ENCODE measurements at places on chromosomes 12 and 14.

- H3K36me3 ChIP-seq, result no peaks in the 10 kb centered on the region
- H3K27me3 ChIP-seq, result no peaks in the 10 kb centered on the region
- H3K27ac ChIP-seq, result no peak overlapping the region
- no peaks in the 10 kb centered on the region for H3K4me1 ChIP-seq
- no peak for DNase-seq
Observed at GRCh38 chr12:100984796-100985195, 190.2 kb downstream of the ANO4 start.

- no peak overlapping the region for H3K4me3 ChIP-seq
- H3K36me3 ChIP-seq, result no peaks in the 10 kb centered on the region
- H3K4me1 ChIP-seq, result no peaks in the 10 kb centered on the region
- no peaks in the 10 kb centered on the region for H3K27me3 ChIP-seq
Observed at GRCh38 chr14:51592836-51593235, 58.9 kb upstream of the FRMD6 start.

DNA sequence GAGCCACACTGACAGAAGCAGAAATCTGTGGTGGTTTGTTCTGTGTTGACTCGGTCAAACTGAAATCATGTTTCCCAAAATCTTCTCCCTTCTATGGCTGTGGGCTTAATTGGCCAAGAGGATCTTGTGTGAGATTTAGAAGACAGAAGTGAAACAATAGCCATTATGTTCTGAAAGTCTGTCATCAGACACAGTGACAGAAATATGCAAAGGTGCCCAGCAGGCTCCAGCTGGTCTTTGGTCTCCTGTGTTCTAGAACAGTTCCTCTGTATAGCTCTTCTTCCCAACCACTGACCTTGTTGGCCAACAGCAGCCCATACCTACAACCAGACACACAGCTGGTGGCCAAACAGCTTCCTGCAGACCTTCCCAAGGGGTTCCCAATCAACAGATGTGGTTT, 25.0 kb upstream of the COCH start:
- no peak overlapping the region for H3K27ac ChIP-seq
- H3K4me1 ChIP-seq, result no peaks in the 10 kb centered on the region
- no peak for DNase-seq

DNA sequence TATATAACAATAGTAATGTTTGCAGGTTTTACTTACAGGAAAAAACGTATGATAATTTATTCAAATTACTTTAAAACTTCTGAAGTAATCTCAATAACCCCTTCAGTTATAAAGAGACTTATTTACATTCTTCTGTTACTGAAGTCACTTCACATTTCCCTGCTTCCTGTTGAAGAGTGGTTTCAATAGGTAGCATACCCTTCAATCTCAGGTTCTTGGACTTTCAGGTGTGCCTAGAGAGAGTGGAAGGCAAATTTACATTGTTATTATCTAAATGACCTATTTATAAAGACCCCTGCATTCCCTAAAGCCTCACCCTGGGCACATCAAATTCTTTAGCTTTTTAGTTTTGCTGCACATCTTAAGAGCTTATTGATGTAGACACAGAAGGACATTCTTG, 137.6 kb upstream of the AEBP2 start:
- H3K27ac ChIP-seq, result no peak overlapping the region
- no peak overlapping the region for H3K4me3 ChIP-seq
- DNase-seq, result no peak
- H3K36me3 ChIP-seq, result no peaks in the 10 kb centered on the region
- no peaks in the 10 kb centered on the region for H3K4me1 ChIP-seq

GRCh38 chr12:125098676-125099408, 33.6 kb downstream of the AACS start:
- DNase-seq, result no peak
- no peak overlapping the region for H3K4me3 ChIP-seq
- H3K4me1 ChIP-seq, result no peaks in the 10 kb centered on the region
- no peaks in the 10 kb centered on the region for H3K36me3 ChIP-seq
- no peaks in the 10 kb centered on the region for H3K27me3 ChIP-seq

GRCh38 chr14:31021576-31021949, 3.9 kb upstream of the AP4S1 start:
- no peaks in the 10 kb centered on the region for H3K36me3 ChIP-seq
- peaks cover 23% of the 10 kb centered on the region for H3K4me1 ChIP-seq
- DNase-seq, result no peak
- H3K4me3 ChIP-seq, result no peak overlapping the region
- no peaks in the 10 kb centered on the region for H3K27me3 ChIP-seq

GRCh38 chr12:68119724-68120211, 39.8 kb downstream of the IFNG start:
- H3K4me1 ChIP-seq, result peaks cover 45% of the 10 kb centered on the region
- no peak overlapping the region for H3K27ac ChIP-seq
- H3K36me3 ChIP-seq, result no peaks in the 10 kb centered on the region
- no peaks in the 10 kb centered on the region for H3K27me3 ChIP-seq
- peak; percentile 60 for DNase-seq

DNA sequence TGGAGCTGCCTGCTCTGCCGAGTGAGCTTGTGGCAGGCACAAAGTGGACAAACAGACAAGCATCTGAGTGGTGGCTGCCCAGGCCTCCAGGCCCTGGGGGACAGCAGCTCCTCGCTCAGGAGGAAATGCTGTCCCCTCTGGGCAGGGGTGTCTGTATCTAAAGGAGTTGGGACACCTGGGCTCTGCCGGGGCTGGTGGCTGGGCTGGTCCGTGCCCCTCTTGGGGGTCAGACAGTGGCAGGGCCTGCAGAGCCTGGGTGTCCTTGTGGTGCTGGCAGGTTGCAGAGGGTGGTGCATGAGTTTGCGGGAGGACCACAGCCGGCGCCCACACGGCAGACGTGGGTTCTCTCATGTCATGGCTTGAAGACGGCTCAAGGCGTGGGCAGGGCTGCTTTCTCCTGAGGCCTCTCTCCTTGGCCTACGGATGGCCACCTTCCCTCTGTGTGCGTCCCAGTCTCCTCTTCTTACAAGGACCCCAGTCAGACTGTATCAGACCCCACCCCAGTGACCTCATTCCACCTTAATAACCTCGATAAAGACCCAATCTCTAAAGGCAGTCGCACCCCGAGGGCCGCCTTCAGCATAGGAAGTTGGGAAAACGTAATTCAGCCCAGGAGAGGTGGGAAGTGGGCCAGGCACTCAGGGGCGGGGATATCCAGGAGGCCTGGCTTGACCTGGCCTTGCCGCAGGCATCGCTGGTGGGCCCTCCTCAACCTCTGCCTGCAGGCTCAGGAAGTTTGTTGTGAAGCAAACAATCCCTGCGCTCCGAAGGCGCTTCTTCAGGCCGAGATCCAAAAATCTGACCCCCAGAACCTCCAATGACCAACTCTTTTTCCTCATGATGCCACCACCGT, 110.0 kb downstream of the KIF26A start:
- DNase-seq, result no peak
- H3K4me1 ChIP-seq, result no peaks in the 10 kb centered on the region
- H3K27ac ChIP-seq, result no peak overlapping the region
- no peaks in the 10 kb centered on the region for H3K27me3 ChIP-seq
- no peak overlapping the region for H3K4me3 ChIP-seq
- H3K36me3 ChIP-seq, result no peaks in the 10 kb centered on the region

DNA sequence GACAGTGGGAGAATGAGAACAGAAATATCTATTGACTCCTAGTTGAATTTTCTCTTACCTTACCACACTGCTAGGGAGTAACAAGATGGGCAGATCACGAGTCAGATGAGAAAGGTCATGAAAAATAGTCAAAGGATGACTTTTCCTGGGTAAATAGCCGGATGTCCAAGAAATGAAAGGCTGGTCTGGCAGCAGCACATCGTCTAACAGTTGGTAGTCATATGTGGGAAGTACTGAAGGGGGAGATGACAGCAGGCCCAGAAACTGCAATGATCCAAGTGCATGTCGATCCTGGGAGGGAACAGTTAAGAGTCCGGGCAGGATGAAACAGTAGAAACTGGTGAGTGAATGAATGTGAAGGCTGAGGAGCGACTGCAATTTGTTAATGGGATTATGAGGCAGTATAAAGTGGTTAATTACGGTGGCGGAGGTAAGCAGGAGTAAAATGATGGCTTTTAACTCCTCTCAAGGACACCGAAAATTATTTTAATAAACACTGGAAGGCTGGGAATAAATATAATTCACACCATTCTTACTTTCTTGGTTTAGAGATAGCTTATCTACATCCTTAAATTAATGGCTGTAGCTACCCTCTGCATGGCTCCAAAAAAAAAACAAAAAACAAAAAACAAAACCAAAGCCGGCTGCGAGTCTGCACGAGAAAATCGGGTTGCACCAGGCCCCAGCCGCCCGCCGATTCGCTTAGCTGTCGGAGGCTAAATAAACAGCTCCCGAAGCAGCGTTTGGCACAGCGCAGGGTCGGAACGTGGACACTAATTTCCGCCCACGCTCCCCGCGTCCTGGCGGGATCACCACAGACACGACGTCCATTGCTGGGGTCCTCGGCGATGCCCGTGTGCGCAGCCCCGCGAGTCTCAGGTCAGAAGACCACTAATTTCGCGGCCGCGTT, 1.0 kb upstream of the ERC1 start:
- H3K27ac ChIP-seq, result peak overlapping the region; percentile 69
- no peaks in the 10 kb centered on the region for H3K27me3 ChIP-seq
- DNase-seq, result peak; percentile 50
- H3K36me3 ChIP-seq, result no peaks in the 10 kb centered on the region

DNA sequence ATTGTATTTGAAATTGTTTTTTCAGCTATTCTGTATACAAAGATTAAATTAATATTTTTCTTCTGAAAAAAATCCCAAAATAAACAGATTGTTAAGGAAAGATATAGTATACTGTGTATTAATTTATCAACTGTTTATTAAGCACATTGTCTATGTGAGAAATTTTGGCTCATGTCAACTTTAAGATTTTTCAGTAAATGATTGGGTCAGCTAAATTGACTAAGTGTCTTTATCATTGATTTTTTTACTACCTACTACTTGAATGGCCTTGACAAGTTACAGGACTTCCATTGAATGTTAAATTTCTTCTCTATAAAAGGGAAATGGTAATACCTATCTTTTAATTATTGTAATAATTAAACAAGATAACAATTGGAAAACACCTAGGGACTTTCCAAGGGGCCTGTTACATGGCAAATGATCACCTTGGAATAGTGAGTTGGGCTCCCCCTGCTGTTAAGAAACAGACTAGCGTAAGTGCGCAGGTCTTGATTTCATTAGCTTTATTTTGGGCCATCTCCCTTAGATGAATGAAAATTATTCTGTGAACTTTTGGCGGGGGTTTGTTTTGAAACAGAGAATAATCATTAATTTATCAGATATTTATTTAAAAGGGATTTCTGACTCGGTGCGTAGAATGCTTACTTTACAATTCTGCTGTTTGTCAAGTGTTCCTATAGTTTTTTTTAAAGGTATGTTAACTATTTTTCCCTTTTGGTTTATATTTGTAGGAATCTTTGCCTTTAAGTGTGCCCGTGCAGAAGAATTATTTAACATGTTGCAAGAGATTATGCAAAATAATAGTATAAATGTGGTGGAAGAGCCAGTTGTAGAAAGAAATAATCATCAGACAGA, 14.5 kb upstream of the CCT2 start:
- DNase-seq, result peak; percentile 60
- H3K36me3 ChIP-seq, result peaks cover 29% of the 10 kb centered on the region
- no peaks in the 10 kb centered on the region for H3K27me3 ChIP-seq

GRCh38 chr12:48366131-48366530, 15.4 kb upstream of the ZNF641 start:
- H3K4me3 ChIP-seq, result no peak overlapping the region
- H3K27me3 ChIP-seq, result peaks cover 9% of the 10 kb centered on the region
- no peaks in the 10 kb centered on the region for H3K4me1 ChIP-seq
- DNase-seq, result no peak
- no peak overlapping the region for H3K27ac ChIP-seq

GRCh38 chr12:96698965-96699364, 208.1 kb upstream of the NEDD1 start:
- H3K36me3 ChIP-seq, result no peaks in the 10 kb centered on the region
- no peak for DNase-seq
- no peaks in the 10 kb centered on the region for H3K4me1 ChIP-seq
- no peaks in the 10 kb centered on the region for H3K27me3 ChIP-seq
- no peak overlapping the region for H3K27ac ChIP-seq

- DNase-seq, result no peak
- H3K27ac ChIP-seq, result no peak overlapping the region
- H3K4me3 ChIP-seq, result no peak overlapping the region
- peaks cover 5% of the 10 kb centered on the region for H3K4me1 ChIP-seq
Observed at GRCh38 chr12:95237315-95237714, 19.7 kb downstream of the VEZT start.

DNA sequence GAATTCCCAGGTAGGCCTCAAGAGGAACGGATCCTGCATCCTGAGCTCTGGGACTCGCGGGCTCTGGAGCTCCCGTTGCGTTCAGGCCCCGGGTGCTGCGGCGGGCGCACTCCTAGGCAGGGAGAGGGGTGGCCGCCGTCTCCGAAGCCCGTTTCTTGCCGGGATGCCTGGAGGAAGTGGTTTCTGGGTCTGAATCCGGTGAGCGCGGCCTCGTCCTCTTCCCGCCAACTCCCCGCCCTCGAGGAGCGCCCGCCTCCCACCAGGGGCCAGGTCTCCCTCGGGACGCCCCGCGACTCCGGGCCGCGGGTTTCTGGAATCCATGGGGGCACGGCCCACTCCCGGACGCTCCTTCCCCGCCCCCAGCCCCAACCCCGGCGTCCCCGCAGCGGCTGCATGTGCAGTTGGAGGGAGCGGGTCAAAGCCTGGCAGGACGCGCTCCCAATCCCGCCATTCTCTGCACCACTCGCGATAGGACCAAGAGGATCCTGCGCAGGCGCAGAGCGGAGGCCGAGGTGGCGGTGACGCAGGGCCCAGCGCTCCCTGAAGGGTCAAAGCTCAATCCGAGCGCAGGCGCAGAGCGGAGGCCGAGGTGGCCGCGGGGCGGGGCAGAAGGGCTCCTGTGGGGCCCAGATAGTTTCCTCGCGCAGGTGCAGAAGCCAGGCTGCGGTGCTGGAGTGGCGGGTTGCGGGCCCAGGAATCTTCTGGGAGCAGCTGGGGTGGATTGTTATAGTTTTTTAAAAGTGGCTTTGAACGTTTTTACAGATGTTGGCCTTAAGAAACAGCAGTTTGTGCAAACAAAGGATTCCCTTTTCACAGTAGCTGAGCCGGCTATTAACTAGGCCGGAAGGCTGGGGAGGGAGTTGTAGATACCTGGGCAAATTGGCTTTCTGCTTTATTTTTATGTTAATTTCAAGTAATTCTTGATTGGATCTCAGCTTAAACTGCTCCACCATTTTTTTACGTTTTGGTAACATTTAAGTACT, 796.4 kb downstream of the AACS start:
- no peak for DNase-seq
- no peaks in the 10 kb centered on the region for H3K36me3 ChIP-seq
- H3K4me1 ChIP-seq, result no peaks in the 10 kb centered on the region

- H3K4me3 ChIP-seq, result no peak overlapping the region
- no peaks in the 10 kb centered on the region for H3K36me3 ChIP-seq
- H3K4me1 ChIP-seq, result peaks cover 5% of the 10 kb centered on the region
- no peak overlapping the region for H3K27ac ChIP-seq
Observed at GRCh38 chr12:125070661-125071390, 5.6 kb downstream of the AACS start.

DNA sequence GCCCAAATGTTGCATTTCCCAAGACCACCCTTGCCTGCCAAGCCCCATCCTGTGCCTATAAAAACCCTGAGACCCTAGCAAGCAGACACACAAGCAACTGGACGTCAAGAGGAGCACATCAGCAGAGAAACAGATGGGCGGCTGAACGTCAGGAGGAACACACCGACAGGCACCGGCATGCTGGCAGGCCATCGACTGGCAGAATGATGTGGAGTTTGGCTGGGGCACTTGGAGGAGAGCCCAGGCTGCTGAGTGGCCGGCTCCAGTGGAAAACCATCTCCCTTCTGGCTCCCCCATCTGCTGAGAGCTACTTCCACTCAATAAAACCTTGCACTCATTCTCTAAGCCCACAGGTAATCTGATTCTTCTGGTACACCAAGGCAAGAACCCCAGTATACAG, 130.1 kb downstream of the SLC41A2 start:
- no peaks in the 10 kb centered on the region for H3K27me3 ChIP-seq
- no peak overlapping the region for H3K27ac ChIP-seq
- no peaks in the 10 kb centered on the region for H3K4me1 ChIP-seq
- H3K4me3 ChIP-seq, result no peak overlapping the region
- DNase-seq, result no peak

Data from CD4-positive, alpha-beta memory T cell (primary cell).